ENCODE measurements at places on chromosomes 5 and 9. TPM values are rescaled to one million over a fixed set of nuclear protein-coding genes. Genes with fewer than 3 reads are reported as not detected.

Gene B4GALT1
- total RNA-seq, result 78.9 TPM

Gene TTC16
- total RNA-seq, result not detected

Gene PCDHA9
- total RNA-seq, result 4.0 TPM

Gene TMEM8B
- total RNA-seq, result 44.4 TPM

DNA sequence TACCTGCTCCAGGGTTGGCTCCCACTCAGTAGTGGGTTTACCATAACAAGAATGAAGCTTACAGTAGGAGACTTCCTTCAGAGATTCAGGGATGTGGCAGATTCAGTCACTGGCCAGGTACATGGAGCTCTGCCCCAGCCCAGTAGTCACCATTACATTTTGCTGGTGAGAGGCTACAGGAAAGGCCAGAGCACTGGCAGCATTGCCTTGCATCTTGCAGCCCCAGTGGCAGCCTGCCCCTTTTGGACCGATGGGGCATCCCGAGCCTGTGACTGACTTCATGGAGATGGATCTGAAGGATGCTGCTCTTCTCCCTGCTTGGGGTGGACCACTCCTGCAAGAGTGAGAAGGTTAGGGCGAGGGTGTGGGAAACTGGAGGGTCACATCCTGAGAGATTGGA is 16.8 kb downstream of the TAS2R1 start:
- DNase-seq, result no peak

DNA sequence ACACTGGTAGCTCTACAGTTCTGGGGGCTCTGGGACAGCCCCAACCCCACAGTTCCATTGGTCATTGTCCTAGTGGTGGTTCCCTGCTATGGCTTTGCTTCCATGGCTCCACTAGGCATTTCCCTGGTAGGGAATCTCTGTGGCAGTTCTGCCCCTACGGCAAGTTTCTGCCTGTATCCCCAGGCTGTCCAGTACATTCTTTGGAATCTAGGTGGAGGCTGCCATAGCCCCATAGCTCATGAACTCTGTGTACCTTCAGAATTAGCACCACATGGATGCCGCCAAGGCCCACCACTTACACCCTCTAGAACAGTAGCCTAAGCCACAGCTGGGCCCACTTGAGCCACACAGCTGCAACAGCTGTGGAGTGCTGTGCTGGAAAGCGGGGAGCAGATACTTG is 3.3 kb upstream of the GOLM1 start:
- no peak for DNase-seq

DNA sequence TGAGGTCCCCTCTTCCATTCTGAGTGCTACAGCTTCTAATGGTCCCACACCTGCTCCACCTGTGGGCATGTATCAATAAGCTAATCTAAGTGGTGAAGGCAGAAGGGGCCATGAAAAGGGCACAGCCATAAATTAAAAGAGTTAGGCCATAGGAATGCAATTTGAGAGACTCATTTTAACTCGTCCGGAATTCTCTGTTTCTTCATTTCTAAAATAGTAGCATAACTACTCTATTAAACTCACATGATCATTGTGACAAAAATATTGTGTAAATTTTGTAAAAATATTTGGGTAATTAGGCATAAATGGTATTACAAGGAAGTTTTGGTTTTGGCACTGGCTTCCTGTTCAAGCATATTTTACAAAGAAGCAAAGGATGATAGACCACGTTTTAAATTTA is 103.1 kb upstream of the TXNDC8 start:
- DNase-seq, result no peak

DNA sequence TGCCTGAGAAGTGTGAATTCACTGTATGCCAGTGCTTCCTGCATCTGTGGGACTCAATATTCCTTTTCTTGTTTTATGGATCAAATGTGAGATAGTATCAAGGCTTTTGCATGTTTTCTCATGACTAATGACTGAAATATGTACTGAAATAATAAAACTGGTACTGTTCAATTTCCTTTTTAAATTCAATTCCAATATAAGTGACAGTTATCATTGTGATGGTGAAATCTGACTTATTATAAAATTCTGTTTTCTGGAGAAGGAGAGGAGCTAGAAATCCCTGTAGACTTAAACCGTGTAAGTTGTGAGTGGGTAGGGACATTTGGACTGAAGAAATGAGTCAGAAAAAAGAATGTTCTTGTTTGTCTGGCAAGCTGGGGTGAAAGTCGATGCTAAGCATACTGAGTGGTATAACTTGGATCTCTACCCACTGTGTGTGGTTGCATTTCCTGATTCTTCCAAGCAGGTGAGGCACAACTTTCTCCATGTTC is 245.2 kb downstream of the EFNA5 start:
- DNase-seq, result no peak

DNA sequence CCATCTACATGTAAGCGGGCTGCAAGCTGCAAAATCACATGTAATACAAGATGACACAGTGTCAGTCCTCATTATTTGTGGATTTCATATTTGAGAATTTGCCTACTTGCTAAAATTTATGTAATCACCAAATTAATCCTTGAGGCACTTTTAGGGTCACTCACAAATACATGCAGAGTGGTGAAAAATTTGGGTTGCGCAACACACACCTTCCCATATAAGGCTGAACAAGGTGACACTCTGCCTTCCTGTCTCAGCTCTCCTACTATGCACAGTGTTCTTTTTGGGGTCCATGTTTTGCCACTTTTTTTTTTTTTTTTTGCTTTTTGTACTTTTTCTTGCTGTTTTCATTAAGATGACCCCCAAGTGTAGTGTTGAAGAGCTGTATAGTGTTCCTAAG is 111.0 kb downstream of the FBXL7 start:
- DNase-seq, result no peak

- no peak for DNase-seq
Measured at GRCh38 chr9:12461763-12462460, 231.3 kb upstream of the TYRP1 start.

DNA sequence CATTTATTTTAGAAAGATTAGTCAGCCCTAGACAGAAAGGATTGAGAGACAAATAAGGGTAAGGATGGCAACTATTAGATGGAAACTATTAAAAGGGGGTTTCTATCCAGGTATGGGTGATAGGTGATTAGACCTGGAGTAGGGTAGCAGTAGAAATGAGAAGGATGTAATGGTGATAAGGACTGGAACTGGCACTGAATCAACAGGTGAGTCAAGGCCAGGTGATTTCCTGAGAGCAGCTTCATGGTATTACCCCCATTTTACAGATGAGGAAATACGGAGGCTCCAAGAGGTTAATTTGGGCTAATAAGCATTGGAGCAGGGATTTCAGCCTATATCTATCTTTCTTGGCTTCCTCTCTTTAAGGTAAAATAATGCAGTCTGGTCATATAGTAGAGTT is 55.7 kb downstream of the CAST start:
- DNase-seq, result no peak

GRCh38 chr9:87528969-87529368 is 31.3 kb downstream of the DAPK1 start:
- DNase-seq, result no peak

DNA sequence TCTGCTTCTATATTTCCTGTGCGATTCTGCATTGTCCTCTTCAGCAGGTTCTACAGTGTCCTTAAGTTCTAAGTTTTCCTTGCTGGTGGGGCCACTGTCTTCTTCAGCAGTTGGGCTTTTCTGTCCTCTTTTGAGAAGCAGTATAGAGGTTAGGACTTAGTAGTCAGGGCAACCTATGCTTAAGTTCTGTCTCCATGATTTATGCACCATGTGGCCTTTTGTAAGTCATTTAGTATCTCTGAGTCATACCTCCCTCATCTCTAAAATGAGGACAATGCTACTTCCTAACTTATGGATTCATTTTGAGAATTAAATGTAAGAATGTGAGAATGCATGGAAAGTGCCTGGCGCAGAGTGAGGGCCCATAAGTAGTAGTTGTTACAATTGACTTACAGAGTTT is 46.8 kb downstream of the GRIN3A start:
- DNase-seq, result no peak

DNA sequence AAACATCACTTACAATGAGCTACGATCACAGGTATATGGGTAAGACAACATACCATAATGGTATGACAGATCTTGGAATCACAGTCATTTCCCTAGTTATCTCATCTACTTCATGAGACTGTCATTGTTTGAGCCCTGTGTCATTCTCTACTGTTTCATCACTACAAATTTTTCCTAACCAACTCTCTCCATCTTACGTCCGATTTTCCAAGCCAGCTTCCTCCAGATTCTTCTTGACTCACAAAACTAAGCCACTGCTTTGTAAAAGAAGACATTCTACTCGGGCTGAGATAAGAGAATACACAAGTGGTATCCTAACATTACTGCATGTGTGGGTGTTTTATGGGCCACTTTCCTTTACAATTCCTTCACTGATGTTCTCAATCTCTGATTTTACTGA is 49.6 kb downstream of the SERINC5 start:
- DNase-seq, result no peak

- no peak for DNase-seq
Measured at GRCh38 chr9:132994410-132995120, 16.1 kb downstream of the GFI1B start.
